ENCODE measurements at places on chromosomes 5 and 9.
A peak's percentile ranks its signal among the peaks of the same experiment; 100 is the strongest.

- DNase-seq = no peak
Observed at GRCh38 chr5:159582756-159583541, 252.7 kb upstream of the IL12B start.

- DNase-seq = peak; percentile 66
Observed at GRCh38 chr5:1380011-1380817, 35.3 kb upstream of the CLPTM1L start.

GRCh38 chr5:9878206-9878605 is 248.1 kb upstream of the TAS2R1 start:
- DNase-seq = no peak

DNA sequence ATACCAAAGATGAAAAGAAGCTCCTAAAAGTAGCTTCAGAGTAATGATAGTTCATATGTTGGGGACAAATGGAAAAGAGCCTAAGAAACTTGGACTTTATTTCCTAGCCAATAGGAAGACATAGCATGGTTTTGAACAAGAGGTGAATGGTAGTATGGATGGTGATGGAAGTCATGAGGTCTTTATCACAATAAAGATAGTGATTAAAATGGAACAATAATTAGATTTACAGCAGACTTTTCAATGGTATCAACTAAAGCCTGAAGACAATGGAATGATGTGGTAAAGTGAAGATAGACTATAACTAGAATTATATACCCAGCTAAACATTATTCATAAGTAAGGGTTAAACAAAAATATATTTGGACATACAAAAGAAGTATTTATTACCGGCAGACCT is 131.2 kb downstream of the RAB3C start:
- no peak for DNase-seq

DNA sequence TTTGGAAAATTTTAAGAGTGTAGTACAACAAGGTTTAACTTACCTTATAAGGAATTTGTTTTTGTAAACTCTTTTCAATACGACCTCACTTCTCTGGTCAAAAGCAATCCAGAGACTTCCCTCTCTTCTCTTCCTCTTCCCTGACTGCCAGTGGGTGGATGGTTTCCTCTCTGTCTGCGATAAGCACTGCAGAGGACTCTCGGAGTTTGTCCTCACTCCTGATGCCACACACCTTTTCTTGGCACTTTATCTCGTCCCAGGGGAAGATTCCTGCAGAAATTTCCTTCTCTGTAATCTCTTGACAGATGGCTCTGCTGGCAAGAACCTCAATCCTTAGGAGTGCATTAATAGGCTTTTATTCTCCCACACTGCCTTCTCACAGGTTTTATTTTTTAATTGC is 641.6 kb downstream of the NR2F1-AS1 start:
- no peak for DNase-seq

DNA sequence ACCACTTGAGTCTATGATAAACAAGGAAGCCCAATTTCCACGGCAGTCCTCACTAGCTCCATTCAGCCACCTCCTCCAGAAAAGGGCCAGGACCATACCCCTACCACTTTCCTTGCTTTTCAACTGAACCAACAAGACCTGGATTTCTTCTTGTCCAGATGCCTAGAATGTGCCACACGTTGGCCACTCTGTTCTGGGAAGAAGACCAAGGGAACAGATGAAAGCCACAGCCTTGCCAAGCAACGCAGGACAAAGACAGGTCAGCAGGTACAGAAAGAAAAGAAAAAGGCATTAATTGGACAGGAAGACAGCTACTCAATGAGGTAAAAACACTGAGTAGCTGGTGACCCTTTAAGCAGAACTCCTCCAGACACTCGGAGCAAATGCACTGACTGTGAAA is 2.2 kb downstream of the CCNJL start:
- no peak for DNase-seq

- no peak for DNase-seq
Observed at GRCh38 chr9:27478322-27478721, 45.8 kb upstream of the IFNK start.

DNA sequence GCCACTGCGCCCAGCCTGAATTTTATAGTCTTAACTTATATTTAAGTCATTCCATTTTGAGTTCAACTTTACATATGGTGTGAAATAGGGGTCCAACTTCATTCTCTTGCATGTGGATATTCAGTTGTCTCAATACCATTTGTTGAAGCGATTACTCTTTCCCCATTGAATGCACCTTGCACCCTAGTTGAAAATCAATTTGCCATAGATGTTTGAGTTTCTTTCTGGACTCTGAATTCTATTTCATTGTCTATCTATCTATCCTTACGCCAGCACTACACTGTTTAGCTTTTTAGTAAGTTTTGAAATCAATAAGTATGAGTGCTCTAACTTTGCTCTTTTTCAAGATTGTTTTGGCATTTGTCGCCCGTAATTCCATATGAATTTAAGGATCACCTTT is 49.8 kb downstream of the TMOD1 start:
- no peak for DNase-seq

GRCh38 chr9:109414125-109414785 is 83.9 kb downstream of the PTPN3 start:
- DNase-seq = no peak

GRCh38 chr9:122204491-122204890 is 24.3 kb downstream of the LHX6 start:
- DNase-seq = no peak

- peak; percentile 38 for DNase-seq
Observed at GRCh38 chr5:67215519-67216471, 19.2 kb upstream of the CD180 start.

GRCh38 chr9:87427851-87428506 is 69.7 kb upstream of the DAPK1 start:
- DNase-seq = no peak

Measured in right kidney (tissue), 9 donors.